ENCODE measurements at places on chromosomes 2 and 18. TPM values are rescaled to one million over a fixed set of nuclear protein-coding genes. Genes with fewer than 3 reads are reported as not detected.

DNA sequence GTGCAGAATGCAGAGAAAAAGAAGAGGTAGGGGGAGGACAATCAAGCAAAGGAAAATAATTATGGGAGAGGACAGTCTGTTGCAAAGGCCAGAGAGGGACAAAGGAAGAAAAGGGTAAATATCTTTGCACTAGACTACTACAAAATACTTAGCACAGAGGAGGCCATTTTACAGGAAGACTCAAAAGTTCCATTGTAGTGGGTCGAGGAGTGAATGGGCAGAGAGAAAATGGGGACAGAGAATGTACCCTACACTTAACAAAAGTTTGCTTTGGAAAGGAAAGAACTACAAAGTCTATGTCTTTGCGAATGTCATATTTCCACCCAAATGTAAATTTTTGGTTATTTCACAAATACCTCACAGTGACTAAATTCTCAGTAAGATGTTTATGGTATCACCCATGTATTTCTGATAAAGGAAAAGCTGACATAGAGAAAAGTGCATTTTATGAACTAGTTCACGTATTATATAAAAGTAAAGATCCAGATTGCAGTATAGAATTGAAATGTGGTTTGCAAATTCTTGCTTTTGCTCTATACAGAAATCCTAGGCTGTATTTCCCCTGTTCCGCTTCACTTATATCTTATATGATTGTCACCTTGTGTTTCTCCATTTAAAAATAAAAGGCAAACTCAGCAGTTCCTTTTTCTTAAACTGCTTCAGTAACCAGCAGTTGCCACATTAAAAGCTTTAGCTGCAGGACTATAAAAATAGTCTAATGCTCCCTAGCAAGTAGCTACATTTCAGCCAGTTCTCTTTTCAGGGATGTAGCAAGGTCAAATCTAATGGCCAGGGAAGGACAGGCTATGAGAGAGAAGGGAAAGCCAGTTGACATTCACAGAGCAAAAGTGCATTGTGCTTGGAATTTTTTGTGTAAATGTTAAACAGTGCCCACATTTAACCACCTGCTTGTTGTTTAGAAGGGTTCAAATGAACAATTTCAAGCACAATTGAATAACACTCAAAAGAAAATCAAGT, 79.7 kb upstream of the CYTIP start:
- no peak for ATAC-seq

DNA sequence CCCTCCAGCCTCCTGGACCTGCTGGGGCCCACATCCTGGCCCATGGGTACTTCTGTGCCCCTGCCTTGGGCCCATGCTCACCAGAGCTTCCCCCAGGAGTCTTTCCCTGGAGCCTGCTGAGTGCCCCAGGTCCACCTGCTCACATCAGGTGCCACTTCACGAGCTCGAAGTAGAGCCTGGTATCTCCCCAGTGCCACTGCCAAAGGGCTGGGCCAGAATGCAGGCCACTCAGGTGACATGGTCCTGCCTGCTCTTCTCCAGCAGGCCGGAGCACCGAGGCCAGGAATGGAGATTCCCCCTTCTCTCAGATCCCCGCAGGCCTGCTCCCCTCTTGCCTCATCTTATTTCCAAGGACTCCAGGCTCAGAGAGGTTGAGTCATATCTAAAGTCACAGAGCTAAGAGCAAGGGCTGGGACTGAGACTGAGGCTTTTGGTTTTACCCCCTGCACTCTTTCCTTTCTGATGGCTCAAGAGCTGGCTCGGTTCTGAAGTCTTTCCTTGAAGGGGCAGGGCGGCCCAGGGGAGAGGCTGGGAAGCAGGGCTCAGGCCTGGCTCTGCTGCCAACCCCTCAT, 79.2 kb downstream of the HS1BP3 start:
- ATAC-seq, result no peak

- no peak for ATAC-seq
Measured at GRCh38 chr2:76711490-76711889, 810.7 kb downstream of the LRRTM4 start.

GRCh38 chr2:85605406-85606115, 3.1 kb upstream of the TMEM150A start:
- no peak for ATAC-seq

DNA sequence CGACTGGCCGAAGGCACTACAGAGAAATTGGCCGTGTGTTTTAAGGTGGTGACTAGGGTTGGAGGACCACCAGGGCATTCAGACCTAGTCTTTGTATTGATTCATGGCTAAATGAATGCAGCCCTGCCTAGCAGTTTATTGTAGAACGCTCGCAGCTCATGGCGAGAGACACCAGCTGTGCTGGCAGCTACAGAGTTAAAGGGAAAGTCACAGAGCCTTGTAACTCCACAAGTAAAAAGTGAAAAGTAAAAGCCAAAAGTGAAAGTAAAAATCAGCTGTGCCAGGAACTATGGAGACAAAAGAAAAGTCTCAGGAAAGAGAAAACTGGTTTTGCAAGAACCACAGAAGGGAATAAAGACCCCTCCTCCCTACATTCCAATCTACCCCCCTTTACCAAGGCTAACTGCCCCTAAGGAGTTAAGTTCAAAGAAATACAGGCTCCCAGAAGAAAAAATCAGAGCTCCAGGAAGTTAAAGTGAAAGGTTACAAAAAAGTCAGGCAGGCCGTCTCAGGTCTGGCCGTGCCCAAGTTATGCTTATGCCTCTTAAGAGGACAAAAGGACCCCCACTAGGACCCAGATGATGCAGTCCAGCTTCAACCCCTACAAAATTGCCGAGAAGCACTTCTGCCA, 46.4 kb upstream of the SELENOI start:
- ATAC-seq, result peak; percentile 61

- no peak for ATAC-seq
Measured at GRCh38 chr2:61762292-61762691, 91.6 kb downstream of the FAM161A start.

DNA sequence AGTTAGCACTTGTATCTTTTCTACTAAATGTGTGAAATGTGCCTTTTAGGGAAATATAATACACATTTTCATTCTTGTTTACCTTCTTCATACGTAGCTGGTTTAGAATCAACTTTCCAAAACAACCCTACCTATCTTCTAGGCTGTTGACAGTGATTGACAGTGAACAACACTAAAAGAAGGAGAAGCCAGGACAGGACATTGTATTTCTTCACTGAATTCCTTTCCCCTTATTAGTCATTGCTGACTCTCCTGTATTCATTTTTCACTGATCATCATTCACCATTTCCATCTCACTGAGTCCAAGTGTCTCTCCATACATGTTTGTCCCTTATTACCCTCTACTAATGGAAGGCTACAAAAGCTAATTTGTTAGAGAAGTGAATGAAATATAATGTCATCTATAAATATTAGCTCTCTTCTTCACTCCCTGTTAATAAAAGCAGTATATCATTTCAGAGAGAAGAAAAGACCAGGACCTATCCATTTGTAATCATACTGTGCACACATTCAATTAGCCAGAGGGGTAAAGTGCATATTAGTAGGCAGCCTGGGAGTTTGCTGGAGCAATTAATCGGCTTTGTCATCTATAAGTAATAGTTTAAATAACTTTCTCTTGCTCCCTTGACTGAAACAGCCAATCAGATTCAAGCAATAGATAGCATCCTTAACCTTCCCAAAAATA, 192.5 kb upstream of the FOSL2 start:
- peak; percentile 67 for ATAC-seq

Gene KCNJ3
- 0.38 TPM for total RNA-seq

Gene CCDC178
- not detected for total RNA-seq

Gene CRYBA2
- total RNA-seq, result not detected

Gene LRRC30
- not detected for total RNA-seq
